ENCODE measurements at places on chromosomes 12 and 14.
A peak's percentile ranks its signal among the peaks of the same experiment; 100 is the strongest.

DNA sequence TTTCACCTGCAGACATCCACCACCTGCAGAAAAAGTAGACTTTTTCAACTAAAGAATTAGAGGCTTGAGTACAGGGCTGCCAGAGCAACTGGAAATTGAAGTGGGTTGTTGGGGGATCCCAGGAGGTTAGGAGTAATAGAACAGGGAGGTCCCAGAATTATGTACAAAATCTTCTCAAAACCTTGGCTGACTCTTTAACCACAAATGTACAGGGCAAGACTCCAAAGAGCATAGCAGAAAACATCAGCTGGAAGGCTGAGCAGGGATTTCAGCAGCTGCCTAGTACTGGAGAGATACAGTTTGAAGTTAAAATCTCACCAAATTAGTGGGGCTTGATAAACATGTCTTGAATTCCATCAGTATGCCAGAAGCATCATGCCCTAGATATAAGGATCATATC lies 191.6 kb downstream of the CRADD start:
- DNase-seq: no peak

DNA sequence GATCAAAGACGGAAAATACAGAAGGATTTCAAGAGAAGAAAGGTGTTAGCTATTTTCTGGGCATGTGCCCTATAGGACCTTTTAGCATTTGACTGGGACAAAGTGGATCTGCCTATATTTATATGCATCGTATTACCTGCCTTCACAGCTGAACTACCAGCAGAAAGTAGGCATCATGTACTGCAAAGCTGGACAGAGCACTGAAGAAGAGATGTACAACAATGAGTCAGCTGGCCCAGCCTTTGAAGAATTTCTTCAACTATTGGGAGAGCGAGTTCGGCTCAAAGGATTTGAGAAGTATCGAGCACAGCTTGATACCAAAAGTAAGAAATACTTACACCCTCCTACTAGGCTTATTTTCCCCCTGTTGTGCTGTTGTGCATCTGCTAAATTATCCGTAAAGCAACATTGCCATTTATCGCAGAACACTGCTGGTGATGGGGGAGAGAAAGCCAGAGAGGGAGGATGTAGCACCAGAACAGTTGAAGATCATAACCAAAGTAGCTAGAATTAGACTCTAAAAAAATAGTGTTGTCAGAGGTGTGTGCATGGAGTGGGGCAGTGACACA lies 282.0 kb upstream of the RGS6 start:
- DNase-seq: no peak

GRCh38 chr14:49940808-49941421 lies 48.0 kb downstream of the ARF6 start:
- DNase-seq: no peak

GRCh38 chr14:89861630-89862029 lies 92.9 kb downstream of the EFCAB11 start:
- DNase-seq: no peak

GRCh38 chr14:100861188-100861936 lies 35.4 kb downstream of the MEG3 start:
- no peak for DNase-seq

- no peak for DNase-seq
Observed at GRCh38 chr12:90984114-90984513, 20.7 kb downstream of the EPYC start.

DNA sequence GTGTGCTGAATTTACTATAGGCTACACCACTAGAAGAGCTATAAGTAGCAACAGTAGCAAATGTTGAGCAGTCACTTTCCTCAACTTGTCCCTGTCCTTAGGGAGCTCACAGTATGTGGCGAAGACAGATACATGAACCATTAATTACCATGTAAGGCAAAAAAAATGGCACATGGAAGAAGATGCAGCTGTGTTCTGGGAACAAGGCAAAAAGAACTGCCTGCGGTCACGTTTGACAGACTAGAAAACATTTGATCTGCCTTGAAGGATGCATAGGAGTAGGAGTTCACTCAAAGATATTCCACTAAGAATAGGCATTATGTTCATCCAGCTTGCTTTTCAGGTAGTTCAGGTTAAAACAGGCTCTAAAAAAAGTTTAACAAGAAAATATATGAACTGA lies 46.5 kb upstream of the IFNG-AS1 start:
- no peak for DNase-seq

GRCh38 chr12:28223025-28223554 lies 32.8 kb downstream of the CCDC91 start:
- DNase-seq: no peak

- DNase-seq: no peak
Observed at GRCh38 chr12:6020930-6021329, 75.9 kb upstream of the ANO2 start.

DNA sequence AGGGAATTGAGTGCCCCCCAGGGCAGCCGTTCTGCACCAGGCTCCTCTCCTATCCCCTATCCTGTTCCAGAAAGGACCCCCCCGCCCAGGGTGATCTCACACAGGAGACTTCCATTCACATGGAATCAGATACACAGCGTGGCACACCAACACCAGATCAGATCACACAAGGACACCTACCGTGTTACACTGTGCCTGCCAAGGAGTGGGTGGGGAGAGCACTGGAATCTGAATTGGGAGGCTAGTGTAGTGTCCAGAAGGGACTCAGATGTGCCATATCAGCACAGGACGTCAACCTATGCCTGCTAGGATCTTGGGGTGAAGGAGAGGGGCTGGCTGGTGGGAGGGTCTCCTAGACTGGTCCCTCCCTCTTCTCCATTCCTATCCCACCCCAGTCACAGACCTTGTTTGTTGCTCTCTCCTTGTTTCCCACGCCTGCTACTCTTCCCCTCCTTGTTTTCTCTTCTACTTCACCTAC lies 2.3 kb downstream of the PTMS start:
- no peak for DNase-seq

- peak; percentile 53 for DNase-seq
Observed at GRCh38 chr14:102034301-102034700, 52.5 kb downstream of the HSP90AA1 start.

DNA sequence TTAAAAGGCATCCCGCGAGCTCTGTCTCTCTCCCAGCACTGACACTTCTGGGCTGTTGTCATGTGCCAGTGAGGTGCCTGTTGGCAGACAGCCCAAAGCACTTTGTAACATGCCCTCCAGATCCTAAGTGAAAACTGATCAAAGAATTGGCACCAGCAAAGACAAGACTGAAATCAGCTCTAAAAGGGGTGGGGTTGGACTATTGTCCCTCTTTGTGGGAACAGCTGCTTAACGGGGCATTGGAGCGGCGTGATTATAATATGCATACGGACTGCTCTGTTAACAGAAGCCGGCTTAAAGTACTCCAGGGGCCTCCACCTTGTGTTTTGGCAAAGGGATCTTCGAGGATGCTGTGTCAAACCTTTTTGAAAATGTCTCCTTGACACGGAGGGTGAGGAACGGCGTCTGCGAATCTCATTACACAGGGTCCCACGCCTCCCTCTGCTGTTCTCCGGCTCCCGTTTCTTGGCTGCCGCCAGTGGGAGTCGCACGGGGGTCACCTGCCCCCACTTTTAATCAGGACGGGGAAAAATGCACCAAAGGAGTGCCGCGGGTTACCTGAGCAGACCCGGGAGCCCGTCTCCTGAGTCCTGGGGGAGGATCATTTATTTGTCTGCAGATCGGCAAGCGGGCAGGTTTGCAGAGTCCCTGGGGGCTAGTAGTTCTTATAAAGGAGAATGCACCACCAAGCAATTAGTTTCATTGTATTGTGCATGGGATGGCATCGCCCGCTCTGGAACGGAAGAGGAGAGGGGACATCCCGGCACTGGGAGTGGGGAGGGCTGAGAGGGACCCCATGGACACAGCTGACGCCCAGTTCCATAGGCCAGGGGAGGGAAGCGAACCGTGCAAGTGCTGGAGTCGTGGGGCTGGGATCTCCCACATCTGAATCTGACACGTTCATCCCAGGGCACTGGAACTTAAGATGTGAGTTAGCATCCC lies 44.3 kb downstream of the SPRING1 start:
- DNase-seq: no peak

GRCh38 chr12:24057920-24058476 lies 108.5 kb upstream of the SOX5 start:
- no peak for DNase-seq

- no peak for DNase-seq
Observed at GRCh38 chr12:91216871-91217270, 34.3 kb upstream of the DCN start.

- no peak for DNase-seq
Observed at GRCh38 chr14:96162265-96162664, 42.4 kb upstream of the BDKRB2 start.

GRCh38 chr12:102385343-102385742 lies 95.0 kb downstream of the IGF1 start:
- no peak for DNase-seq

DNA sequence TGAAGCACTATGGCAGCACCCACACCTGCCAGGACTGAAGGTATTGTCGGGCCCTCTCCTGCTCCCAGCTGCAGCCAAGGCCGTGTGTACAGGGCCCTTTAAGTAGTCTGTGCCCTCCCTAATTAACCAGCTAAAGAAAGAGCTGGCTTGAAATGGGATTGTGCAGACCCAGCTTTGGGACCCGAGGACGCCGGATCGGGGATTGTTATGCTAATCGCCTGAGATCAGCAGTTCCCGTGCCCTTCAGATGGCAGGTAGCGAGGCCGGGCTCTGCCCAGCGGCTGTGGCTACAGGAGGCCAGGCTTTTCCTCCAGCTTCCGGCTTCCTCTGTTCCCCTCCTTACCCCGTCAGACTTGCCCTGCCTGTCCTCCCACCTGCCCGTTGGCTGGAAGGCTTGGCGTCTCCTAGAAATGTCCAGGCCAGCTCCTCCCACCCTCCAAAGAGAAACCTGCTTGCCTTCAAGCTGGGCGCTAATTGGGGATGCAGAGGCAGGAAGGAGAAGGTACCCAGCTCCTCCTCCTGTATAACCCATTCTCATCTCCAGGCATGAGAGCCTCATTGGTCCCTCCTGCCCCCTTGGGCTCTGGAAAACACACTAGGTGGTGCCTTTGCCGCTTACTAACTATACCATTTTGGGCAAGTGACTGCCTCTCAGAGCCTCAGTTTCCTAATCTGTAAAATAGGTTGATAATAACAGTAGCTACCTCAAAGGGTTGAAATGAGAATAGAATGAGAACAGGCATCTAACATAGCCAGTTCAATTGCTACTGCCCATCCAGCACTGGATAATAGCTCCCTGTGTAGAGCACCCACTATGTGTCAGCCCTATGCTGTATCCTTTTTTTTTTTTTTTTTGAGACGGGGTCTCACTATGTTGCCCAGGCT lies 25.8 kb upstream of the MSI1 start:
- DNase-seq: no peak

DNA sequence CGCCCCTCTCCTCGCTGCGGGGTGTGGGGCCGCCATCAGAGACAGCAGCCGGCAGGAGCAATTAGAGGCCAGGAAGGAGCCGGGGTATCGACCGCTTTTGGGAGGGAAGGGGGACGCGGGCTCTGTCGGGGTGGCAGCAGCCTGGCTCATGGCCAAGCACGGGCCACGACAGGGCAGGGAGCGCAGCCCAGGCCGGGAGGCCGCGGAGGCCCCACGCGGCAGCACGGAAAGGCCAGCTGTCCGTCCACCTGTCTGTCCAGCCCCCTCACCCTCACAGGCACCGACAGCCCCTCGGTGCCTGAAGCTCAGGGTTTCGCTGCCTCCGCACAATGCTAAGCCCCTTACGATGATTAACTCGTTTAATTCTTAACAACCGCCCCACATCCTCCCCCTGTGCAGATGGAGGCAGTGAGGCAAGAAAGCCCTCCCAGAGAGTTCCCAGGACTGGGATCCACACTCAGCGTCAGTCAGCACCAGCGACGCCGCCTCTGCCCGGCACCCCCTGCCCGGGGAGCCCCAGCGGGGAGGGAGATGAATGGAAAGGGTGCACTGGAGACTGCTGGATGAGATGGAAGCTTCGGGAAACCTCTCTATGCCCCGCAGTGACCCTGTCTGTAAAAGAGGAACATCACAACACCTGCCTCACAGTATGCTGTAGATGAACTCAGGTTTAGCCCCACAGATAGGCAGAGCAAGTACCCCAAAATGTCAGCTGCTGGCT lies 23.7 kb downstream of the NCOR2 start:
- DNase-seq: no peak

DNA sequence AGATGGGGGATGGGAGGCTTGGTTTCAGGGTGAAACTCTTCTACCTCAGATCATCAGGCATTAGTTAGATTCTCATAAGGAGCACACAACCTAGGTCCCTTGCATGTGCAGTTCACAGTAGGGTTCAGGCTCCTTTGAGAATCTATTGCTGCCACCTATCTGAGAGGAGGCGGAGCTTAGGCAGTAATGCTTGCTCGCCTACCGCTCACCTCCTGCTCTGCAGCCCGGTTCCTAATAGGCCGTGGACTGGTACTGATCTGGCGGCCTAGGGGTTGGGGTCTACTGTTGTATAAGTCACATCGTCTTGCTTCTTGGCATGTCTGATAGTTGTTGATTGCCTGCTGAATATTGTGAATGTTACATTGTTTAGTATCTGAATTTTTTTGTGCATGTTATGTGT lies 12.2 kb downstream of the SCYL2 start:
- DNase-seq: no peak

DNA sequence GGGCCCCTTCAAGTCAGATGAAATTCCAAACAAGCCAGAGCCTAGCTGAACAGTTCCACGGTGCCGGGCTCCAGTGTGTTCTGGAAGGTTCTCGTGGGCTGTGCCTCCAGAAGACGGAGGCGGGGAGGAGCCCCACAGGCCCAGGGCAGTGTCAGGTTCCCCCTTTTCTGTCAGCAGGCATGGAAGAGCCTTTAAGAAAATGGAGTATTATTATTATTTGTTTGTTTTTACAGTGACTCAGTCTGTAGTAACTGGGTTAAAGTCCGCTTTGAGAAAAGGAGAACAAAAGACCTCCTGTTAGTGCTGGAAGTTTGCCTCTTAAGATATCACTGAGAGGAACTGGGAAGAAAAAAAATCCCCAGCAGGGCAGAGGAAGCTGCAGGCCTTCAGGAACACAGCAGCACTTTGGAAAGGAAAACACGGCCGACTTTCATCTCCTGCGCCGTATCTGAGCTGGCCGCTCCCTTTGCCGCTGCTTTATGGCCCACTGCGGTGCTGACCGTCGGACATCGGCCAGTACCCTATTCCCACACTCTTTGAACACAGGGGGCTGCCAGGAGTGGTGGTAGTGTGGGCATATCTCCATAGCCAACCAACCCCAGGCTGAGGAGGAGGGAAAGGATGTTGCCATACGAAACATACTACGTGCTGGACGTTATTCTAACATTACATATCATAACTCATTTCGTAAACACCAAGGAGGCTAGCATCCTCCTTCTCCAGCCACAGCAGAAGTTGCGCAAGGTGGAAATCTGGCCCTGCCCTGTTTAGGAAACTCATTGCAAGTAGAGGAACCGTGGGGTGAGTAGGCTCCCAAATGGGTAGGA lies 194.0 kb downstream of the ZFP36L1 start:
- DNase-seq: no peak

Data from head of caudate nucleus (tissue), 42 donors.